ENCODE measurements at places on chromosomes 12 and 14.

GRCh38 chr12:103956509-103957027 is 9.1 kb upstream of the TDG start:
- DNase-seq = no peak

DNA sequence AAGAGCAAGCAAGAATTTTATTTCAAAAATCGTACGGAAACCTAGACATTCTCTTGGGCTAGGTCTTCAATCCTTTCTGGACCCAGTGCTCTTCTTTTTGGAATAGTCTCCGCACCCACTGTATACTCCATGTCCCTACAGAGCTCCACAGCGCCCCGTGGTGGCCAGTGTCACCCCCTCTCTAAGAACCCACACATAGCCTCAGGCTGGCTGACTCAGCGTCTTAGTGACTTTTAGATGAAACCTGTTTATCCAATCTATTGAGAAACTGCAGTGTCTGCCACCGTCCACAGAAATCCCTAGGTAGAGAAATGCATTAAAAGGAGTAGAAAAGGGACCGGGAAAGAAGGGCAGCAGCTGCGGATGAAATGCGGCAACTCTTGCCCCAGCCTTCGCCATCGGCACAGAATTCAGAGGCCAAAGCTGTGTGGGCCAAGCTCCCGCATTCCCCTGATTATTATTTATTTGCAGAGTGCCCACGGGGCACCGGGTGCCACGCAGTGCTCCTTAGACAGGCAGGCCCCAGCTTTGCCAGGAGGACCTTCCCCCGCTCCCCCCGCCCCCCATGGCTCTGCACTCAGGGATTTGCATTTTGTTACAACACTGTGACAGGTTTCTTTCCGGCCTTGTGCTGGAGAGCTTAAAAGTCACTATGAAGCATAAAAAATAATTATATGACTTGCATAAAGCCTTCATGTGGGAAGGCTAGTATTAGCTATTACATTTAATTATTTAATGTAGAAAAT is 170.1 kb upstream of the FKBP4 start:
- DNase-seq = no peak

GRCh38 chr12:126432780-126433179 is 1367.5 kb downstream of the AACS start:
- peak; percentile 3 for DNase-seq

GRCh38 chr12:116880817-116881324 is 370 bp downstream of the HRK start:
- DNase-seq = no peak

- no peak for DNase-seq
Measured at GRCh38 chr14:94426526-94426925, 26.1 kb downstream of the SERPINA11 start.

- DNase-seq = no peak
Measured at GRCh38 chr12:131058700-131059099, 105.0 kb downstream of the ADGRD1 start.

- no peak for DNase-seq
Measured at GRCh38 chr12:57759360-57759980, 4.6 kb downstream of the MARCHF9 start.

- DNase-seq = no peak
Measured at GRCh38 chr14:22803687-22803974, 11.6 kb downstream of the SLC7A7 start.

DNA sequence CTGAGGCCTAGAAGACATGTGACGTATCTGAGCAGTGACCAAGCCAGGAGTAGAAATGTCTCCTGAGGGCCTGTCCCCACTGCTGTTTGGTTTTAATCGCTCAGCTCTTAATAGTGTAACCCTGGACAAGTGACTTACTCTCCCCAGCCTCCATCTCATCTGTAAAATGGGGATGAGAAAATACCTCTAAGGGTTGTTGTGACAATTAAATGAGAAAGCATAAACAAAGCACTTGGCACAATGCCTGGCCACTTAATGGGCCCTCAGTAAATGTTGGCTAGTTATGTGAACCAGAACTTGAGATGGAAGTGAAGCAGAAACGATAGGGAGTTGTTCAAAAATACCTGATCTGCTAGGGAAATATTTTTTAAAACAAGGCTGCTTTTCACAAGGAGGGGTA is 58.2 kb downstream of the HMGA2 start:
- DNase-seq = no peak

DNA sequence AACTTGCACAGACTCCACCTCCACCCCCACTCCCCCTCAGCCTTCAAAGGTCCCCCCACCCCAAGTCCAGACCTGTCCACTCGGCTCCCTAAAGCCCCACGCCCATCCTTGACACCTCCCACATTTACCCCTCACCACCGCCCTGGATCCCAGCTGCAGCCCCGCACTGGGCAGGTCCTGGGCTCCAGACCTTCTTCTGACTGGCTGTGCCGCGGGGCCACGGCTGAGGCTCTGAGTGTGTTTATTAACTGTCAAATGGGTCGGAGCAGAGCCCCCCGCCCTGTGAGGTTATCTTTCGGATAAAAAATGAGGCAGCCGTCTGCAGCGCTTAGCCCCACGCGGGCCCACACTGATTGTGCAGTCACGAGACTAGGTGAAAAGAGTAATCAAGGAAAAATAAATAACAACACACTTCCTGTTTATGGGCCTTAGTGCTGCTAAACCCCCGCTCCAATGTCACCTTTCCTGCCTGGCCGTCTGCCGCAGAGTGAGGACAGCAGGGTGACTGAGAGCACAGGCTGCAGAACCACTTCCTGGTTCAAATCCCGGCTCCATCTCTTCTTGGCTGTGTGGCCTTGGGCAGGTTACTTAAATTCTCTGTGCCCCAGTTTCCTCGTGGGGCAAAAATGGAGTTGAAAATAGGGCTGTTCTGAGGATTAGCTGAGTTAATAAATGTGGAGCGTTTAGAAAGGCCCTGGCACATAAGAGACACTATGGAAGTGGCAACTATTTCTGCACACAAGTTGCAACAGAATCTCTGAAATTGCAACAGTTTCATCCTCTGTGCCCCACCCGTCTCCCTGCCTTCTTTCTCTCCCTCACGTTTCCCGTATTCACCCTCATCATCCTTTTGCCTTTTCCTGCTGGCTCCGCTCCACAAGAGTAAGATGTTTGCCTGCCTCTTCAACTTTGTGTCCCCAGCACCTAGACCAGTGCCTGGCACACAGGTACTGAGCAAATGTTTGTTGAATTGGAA is 9.4 kb downstream of the SETD1B start:
- DNase-seq = no peak

- peak; percentile 29 for DNase-seq
Measured at GRCh38 chr12:117680312-117680711, 288.5 kb downstream of the KSR2 start.

GRCh38 chr14:54472315-54472714 is 16.5 kb downstream of the GMFB start:
- DNase-seq = no peak

DNA sequence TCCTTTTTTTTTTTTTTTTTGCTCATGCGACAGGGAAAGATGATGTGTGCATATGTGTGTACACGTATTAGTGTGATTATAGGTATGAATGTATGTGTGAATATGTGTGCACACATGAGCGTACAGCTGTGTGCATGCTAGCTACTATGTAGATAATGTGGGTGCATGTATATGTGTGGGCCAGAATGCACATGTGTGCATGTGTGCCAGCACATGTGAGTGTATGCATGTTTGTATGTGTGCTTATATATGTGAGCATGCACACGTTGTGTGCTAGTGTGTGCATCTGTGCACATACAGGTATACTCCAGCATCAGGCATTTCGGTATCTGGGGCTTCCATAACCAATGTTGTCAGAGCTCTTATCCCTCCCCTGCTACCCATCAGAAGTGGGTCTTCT is 541.1 kb downstream of the AACS start:
- no peak for DNase-seq

GRCh38 chr14:105023144-105023543 is 2.3 kb upstream of the CDCA4 start:
- DNase-seq = no peak

- DNase-seq = no peak
Measured at GRCh38 chr12:21718403-21718802, 56.1 kb downstream of the KCNJ8 start.

DNA sequence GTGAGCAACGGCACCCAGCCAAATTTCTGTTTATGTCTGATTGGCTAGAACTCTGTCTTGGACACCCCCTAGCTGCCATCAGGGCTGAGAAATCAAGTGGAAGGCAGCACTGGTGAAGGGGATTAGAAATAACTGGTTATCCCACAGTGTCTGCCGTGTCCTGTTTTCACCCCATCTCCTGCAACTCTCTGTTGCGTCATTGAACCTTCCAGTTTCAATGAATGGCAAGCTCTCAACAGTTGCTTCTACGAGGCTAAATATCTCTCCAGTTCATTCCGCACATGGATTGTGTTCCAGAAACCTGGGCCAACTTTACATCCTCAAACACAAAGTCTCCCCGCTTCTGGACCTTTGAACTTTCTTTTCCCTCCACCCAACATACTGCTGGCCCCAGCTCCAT is 173.7 kb downstream of the RBM19 start:
- no peak for DNase-seq

GRCh38 chr12:101127521-101128219 is 82.4 kb downstream of the SLC5A8 start:
- no peak for DNase-seq

DNA sequence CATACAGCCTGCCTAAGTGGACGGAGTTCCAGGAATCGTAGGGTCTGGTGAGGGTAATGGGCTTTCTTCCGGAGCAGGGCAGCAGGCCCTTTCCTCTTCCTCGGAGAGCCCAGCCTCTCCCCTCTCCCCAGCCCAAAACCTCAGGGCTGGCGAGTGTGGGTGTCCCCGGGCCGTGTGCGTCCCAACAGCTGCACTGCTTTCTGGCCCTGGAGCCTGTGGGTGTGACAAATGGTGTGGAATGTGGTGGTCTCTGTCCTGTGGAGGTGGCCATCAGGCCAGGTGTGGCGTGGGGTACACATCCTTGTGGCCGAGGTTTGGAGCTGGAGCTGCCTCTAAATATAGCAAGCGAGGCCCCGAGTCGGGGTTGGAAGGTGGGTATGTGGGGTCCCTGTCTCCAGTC is 8.5 kb downstream of the ORAI1 start:
- no peak for DNase-seq

GRCh38 chr12:45217846-45218245 is 2.0 kb downstream of the ANO6 start:
- peak; percentile 40 for DNase-seq

DNA sequence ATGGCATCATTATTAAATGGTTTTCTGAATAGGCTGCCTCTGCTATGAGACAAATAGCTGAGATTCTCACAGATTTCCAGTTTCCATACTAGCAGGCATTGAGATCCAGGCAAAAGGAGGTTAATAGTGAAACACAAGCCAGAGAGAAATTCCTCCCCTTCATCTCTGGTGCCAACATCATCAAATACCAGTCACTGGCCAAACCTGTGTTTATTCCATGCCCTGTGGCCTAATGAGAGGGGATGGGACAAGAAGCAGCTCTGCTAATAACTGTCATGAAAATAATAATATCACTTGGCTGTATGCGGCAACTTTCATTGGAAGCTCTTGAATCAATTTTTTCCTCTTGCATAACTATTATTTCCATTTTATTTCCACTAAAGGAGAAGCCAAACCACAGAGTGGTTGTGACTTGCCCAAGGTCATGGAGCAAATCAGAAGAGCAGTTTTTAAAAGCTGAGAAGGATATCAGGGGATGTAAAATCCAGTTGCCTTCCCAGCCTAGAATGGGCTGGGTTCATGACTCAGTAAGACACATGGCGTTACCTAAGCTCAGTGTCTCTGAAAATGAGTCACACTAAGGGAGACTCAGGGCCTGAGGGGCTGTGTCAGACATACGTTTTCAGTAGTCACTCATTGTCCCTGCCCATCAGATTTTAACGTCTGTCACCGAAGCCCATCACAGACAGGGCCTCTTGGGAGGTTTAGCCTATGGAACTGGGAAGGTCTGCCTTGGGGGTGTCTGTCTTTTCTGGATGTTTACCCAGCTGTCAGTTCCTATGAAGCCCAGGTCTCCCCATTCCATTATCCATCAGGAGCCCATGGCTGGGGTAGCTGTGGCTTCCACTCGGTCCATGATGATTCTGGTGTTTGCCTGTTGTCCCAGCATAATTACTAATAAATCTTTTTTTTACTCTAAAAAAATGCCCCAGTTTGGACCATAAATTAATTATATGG is 208.8 kb upstream of the EEA1 start:
- no peak for DNase-seq

DNA sequence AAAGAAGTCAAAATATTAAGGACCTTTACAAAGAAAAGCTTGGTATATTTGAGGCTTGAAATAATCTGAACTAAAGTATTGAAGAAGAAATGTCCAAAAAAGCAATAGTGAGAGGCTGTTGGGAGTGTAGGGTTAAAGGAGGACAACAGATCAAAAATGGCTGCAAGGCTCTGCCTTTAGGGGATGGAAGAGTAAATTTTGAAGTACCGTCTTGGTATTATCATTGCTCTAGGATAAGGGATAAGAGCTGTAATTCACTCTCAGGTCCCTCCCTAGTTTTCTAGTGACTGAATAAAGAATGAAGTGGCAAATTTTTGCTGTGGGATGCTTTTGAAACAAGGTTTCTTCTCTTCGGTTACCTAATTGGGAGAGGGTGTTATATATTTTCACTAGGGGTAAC is 38.7 kb downstream of the LEMD3 start:
- DNase-seq = no peak

DNA sequence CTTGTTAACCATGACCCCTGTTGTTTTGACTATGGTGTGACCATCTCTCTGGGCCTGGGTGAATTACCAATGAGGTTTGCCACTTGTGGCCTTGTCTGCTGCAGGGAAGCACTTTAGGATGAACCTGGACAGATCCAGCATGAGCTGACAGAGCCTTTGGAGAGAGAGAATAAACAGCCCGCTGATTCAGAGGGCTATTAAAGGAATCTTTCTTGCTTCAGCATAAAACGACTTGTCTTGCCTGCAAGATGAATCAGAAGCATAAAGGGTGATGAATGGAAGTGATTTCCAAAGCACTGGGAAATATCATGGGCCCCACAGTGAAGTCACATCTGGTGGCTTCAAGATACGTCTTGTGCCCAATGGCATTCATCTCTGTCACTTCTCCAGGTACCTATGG is 69.0 kb upstream of the WSCD2 start:
- no peak for DNase-seq

DNA sequence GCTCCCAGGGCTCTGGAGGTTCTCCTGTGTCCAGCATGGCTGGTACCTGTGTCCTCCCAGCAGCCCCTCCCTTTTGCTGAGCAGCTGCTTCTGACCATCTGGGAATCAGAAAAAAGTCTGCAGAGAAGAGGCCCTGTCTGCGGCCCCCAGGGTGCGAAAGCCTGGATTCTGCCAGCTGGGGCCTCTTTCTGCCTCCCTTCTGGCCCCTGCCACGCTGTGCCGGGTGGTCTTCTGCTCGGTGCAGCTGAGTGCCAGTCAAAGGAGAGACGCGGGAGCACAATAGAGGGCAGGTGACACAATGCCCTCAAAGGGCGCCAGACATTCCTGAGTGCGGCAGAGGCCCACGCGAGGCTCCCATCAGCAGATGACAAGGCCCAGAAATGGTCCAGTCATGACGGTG is 12.6 kb downstream of the BTBD6 start:
- DNase-seq = no peak

GRCh38 chr14:60968099-60968498 is 12.8 kb downstream of the TRMT5 start:
- no peak for DNase-seq

Measured in muscle of back (tissue), 13 donors.